ENCODE measurements at places on chromosomes 13 and 19.
A peak's percentile ranks its signal among the peaks of the same experiment; 100 is the strongest.

GRCh38 chr13:95003019-95003813, 290.9 kb upstream of the SOX21 start:
- no peak for DNase-seq

GRCh38 chr13:36154567-36155291, 23.5 kb upstream of the DCLK1 start:
- DNase-seq: peak; percentile 27

- DNase-seq: peak; percentile 69
Measured at GRCh38 chr13:25574437-25575411, 202.9 kb downstream of the ATP8A2 start.

- DNase-seq: no peak
Measured at GRCh38 chr13:48906200-48906599, 69.5 kb upstream of the FNDC3A start.

GRCh38 chr13:60757501-60758215, 360.6 kb downstream of the TDRD3 start:
- DNase-seq: no peak

DNA sequence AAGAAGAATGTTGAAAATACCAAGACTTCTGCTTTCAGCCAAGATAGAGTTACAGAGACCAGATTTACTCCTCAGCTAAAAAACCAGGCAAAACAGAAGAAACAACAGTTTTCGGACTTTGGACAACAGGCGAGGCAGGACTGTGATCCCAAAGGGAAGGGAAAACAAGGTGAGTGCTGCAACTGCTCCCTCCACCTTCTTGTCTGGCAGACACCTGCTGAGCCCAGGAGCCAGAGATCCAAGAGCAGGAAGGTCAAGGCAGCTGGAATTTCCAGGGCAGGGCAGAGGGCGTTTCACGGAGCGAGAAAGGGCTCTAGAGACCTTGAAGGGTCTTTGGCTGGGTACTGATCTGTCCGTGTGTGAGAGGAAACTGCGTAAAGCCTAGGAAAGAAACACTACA, 32.9 kb upstream of the SLC7A9 start:
- no peak for DNase-seq

DNA sequence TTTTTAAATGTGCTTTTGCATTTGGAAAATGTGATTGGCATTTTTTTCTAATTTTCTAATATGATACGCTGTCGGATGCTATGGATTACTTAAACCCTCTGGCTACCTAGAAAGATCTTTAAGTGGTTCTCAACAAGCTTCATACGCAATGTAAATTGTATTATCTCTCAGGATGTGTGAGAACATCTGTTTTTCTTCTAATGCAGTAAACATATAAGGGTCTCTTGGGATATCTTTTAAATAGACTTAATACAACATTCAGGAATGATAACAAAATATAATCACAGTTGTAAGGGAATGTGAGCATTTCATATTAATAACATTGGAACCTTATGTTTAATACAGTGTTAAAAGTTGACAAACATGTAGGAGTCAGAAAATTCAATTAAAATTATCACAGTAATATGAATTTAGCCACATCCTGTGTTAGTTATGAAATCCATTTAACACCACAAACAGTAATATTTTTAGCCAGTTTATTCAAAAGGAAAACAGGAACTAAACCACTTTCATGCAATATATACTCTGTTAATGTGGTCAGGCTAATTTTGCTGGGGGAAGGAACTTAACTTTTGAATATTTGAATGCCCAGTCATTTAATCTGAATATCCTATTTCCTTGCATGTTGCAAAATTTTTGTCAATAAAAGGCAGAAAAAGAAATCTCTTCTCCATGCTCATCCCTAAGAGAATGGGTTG, 15.0 kb upstream of the ALOX5AP start:
- DNase-seq: peak; percentile 85

DNA sequence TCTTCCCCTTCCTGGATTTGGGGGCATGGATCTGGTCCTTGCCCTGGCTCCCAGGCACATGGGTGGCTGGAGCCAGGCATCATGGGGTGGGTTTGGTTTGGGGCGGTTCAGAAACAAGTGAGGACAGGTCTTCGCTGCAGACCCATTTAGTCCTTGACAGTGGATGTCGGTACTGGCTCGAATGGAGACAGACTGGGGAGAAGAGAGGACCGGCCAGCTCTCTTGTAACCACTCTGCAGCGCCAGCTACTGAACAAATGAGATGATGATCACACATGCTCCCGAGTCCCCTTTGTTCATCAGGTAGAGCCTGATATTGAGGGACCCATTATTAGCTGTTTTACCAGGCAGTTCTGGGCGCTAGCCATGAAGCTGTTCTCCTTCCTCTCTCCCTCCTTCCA, 64.5 kb downstream of the CHST8 start:
- DNase-seq: no peak

- DNase-seq: peak; percentile 47
Measured at GRCh38 chr13:44435919-44436510, 62.4 kb downstream of the SERP2 start.

DNA sequence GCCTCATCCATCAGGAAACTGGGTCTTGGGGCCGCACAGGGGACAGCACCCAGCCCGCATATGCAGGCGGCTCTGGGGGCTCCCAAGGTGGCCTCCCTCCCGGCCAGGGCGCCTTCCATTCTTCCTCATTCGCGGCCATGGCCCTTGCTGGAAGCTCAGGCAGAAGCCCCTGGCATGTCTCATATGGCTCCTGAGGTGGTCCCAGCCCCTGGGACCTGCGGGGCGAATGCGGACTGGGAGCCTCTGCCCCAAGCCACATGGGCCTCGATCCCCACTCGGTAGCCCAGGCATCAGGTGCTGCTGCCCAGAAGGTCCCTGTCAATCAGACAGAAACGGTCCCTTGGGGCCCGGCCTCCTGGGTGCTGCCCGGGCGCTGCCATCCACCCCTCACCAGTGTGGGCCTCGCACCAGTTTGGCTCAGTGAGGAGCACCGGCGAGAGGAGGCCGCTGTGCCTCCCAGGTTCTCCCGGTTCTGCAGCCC, 301.6 kb downstream of the TEX29 start:
- DNase-seq: no peak

Measured in suppressor macrophage treated with lipopolysaccharide for 4 hours (primary cell).